ENCODE measurements at places on chromosomes 1 and 21.

GRCh38 chr1:8095584-8095983, 69.5 kb upstream of the ERRFI1 start:
- DNase-seq: no peak

DNA sequence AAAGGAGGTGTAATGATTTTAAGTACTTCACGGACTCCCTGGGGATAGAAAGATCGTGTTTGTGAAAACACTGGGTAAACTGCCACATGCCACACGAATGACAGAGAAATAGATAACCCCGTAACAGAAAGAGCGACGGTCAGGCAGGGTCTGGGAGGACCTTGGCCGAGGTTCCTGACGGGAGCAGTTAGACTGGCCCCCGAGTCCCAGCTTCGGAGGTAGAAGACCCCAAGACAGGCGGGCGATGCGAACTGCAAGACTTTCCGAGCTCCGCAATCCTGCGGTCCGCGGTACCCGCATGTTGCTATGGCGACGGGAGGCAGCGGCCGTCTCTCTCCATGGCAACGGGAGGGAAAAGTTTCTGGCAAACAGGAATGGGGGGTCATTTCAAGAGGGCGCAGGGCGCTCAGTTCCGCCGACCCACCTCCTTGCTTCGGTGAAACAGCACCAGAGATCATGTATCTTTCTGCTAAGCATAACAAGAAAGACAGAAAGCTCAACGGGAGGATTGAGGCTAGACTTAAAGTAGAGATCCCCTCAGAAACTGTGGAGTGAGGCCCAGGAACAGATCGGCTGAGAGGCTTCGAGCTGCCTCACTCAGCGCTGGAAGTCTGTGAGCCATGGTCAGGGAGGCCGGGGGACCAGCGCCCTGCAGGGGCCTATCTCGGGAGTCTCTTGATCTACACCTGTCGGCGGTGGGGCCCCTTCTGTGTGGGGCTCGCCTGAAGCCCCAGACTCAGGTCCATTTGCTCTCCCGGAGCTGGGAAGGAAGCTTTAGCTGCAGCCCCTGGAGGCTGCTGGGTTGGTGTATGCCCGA, 685 bp upstream of the SYT6 start:
- no peak for DNase-seq

GRCh38 chr1:178937695-178938094, 66.8 kb upstream of the ANGPTL1 start:
- DNase-seq: no peak

DNA sequence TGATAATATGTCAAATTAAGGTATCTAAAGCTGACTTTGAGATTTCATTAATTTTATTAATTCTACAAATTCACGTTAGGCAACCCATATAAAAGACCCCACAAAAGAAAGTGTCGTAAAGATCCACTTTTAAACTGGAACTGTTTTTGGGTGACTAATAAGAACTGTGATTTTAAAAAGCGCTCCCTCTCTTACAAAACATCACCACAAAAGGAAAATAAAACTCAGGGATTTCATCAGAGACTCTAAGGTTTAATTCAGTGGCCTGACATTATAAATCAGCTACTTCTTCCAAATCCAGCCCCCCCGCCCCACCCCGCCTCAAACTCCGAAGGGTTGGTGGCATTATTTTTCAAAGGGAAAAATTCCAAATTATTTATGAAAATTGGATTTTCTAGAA, 2.7 kb downstream of the COL24A1 start:
- no peak for DNase-seq

- peak; percentile 100 for DNase-seq
Observed at GRCh38 chr1:212035123-212035834, at the start of the genes DTL and INTS7. TSS of gene DTL (plus strand) at chr1:212035748. CDS start at chr1:212035891, 143 bp downstream. TSS of gene INTS7 (minus strand) at chr1:212035557. CDS start at chr1:212035437, 120 bp downstream.

Data from bone marrow (tissue), 2 donors.